CD4-positive, alpha-beta T cell treated with Interferon alpha-2 for 1 hour (primary cell): ENCODE measurements at places on chromosomes 2 and 18.
A peak's percentile ranks its signal among the peaks of the same experiment; 100 is the strongest.

DNA sequence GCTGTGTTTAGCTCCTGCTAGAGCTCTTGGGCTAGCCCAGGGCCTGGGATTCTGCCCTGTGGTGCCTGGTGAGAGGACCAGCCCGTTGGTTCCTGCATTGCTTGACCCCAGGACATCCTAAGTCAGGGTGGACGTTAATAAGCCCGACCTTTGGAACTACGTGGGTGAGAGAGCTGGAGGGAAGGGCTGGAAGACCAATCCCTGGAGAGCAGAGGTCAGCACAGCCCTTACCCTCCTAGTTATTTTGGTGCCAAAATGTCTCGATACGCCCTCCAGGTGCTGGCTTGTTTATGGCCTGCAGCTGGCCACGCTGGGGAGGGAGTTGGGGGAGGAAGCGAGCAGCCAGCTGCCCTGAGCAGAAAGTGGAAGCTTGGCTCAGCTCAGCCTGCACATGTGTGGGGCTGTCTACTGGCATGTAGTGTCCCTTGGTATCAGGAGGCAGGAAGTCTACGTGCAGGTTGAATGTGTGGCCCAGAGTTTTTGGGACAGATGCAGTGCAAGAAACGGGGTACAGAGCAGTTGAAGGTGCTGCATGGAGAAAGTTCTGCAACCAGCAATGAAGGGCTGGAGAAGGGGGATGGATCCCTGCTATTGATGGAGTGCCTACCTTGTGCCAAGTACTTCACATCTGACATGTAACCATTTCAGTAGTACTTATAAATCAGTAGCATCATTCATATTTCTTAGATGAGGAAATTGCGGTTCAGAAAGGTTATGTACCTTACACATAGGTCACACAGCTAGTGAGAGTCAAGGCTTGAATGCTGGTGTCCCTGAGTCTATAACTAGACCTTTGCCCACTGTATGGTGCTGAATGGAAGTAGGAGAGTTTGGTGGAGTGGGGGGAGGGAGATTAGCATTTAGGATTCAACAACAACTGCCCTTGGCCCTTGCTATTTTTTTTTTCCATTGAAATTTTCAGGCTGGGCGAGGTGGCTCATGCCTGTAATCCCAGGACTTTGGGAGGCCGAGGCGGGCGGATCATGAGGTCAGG lies 5.0 kb upstream of the DGKD start:
- DNase-seq, result peak; percentile 51

DNA sequence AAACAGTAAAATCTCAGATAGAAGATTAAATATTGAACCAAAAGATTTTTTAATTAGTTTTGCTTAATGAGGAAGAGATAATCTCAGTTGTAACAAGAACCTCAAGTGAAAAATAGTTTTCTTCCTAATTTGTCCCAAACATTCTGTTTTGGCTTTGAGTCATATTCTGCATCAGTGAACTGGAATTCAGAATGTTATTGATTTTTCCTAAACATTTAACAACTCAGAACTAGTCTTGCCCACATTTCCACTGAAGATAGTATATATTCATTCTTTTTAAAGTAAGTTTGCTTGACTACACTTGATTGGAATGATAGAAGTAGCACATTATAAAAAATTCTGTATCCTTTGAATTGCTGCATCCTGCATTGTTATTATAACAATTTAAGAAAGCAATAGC lies 85.7 kb upstream of the UGP2 start:
- DNase-seq, result no peak

DNA sequence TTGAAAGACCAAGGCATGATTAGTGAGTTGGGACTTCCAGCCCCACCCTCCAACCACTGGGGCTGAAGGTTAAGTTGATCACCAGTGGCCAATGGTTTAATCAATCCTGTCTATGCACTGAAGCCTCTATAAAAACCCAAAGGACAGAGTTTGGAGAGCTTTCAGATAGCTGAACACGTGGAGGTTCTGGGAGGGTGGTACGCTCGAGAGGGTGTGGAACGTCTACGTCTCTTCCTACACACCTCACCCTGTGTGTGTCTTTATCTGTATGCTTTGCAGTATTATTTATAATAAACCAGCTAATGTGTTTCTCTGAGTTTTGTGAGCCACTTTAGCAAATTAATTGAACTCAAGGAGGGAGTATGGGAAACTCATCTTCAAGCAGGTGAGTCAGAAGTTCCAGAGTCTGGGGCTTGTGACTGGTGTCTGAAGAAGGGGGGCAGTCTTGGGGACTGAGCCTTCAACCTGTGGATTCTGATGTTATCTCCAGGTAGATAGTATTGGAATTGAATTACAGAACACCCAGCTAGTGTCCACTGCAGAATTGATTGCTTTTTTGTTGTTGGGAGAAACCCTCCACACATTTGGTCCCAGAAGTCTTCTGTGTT lies 20.3 kb downstream of the ACTR3 start:
- DNase-seq, result no peak

DNA sequence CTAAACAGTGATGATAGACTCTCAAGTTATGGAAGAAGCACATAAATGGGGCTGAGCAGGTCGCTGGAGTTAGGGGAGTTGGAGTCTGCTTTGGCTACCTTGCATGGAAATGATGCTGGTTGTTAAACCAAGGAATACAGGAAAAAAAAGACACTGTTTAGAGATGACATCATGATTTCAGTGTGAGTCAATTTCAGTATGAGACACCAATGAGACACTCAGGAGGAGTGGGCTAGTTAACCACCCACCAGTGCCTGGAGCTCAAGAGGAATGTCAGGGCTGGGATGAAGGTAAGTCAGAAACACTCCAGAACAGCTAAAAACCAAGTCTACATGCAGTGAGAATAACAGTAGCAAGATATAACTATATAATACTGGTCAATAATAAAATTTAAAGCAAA lies 303.6 kb downstream of the SOX11 start:
- DNase-seq, result no peak

DNA sequence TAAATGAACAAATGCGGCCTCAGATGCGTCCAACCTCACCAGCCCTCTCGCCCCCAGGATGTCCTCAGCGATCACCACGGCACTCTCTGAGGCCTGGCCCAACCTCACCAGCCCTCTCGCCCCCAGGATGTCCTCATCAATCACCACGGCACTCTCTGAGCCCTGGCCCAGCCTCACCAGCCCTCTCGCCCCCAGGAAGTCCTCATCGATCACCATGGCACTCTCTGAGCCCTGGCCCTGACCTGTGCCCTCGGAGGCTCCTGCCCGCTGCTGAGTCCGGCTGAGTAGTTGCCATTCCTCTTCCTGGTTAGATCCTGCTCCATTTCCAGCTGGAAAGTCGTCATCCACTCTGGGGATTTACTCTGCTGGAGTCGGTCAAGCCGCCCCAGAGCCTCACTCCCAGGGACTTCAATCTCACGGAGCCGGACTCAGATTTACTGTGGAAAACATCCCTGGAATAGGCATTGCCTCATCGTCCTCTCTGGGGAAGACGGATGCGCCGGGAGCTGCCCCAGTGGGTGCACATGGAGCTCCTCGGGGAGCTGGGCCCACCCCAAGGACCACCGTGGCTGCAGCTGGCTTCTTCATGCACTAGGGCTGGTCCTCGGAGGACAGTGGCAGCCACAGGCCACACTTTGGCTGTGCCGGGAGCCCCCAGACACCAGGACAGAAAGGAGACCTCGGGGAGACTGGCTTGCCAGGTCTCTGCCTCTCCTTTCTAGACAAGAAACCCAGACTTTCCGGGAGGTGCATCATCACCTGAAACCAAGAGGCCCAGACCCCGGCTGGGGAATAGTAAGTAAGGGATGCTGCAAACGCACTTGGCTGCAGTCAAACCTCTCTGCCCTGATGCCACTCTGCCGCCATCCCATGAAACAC lies 230.6 kb downstream of the EIPR1 start:
- DNase-seq, result no peak

DNA sequence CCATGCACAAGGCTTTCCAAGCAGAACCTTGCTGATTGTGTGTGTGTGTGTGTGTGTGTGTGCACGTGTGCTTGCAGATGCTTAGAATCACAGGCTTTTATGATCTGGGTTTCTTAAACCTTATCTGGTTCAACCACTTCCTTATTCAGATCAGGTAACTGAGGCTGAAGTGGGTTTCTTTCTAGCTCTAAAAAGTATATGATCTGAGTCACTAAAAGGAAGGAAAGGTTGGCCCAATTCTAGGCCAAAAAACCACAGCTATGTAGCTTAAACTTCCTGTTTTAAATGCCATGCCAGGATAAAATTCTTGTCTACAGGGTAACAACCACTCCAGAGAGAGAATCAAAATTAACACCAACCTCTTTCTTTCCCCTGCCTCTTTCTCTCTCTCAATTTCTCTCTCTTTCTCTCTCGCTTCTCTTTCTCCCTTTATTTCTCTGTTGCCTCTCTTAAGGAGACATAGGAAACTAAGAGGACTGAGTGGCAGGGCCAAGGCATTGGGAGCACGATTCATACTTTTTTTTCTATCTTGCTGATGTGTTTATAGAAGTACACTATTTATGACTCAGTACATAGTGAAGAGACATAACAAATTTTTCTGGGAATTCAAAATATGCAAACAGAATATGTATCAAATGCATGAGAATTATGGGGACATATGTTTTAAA lies 140.3 kb downstream of the TRIB2 start:
- peak; percentile 69 for DNase-seq

DNA sequence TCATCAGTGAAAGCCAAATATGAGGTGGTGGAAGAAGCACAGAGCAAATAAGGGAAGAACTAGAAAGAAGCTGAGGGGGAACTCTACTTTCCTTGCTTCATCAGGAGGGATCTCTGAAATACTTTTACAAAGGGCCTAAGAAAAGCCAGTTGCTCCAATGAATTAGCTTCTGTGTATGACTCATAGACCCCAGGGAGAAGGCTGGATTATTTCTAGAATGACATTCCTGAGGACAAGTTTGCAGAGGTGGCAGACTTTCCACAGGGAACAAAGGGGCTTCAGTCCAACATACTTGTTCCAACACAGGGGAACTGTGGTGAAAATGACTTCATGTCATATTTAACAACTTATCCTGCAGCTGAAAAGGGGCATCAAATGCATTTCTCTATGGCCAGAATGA lies 29.0 kb downstream of the DOK1 start:
- DNase-seq, result no peak

- no peak for DNase-seq
These were observed 22.6 kb upstream of the CYP1B1 start for GRCh38 chr2:38098421-38099098.

DNA sequence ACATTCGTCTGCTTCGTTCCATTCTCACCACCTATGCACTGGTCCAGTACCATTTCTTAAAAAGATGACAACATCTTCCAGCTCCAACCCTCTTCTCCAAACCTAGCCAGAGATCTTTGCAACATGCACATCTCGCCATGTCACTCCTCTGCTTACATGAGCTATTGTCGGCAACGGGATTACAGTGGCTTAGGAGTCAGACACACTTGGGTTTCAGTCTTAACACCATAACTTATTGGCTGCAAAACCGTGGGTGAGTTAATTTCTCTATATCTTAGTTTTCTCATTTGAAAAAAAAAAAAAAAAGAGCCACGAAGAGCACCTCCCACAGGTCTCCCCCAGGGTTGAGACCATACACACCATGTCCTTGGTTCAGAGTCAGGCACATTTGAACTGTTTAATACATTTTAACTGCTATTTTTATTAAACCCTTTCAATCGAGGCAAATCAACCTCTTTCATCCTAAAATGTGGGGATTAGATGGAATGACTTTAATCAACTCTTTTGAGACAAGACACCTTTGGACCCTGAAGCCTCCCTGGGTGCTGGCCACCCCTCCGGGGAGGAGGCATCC lies 889 bp downstream of the ANKRD29 start:
- DNase-seq, result no peak
